IPS-NIHi11 (cell line): ENCODE measurements at places on chromosomes 13 and 19.

DNA sequence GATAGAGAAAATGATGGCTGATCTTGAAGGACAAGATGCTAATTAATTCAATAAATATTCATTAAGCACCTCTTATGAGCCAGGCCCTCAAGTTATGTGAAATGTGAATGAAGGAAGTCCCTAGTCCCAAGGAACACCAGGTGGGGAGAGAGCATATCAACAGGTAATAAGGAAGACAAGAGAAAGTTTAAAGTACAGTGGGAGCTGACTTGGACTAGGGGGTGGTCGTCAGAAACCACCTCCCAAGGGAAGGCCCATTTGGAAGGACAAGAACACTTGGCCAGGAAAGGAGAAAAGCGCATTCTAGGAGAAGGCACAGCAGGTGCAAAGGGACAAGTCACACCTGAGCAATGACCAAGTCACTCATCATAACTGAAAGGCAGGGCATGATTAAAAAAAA is 72.7 kb downstream of the DOCK9 start:
- DNase-seq = no peak

DNA sequence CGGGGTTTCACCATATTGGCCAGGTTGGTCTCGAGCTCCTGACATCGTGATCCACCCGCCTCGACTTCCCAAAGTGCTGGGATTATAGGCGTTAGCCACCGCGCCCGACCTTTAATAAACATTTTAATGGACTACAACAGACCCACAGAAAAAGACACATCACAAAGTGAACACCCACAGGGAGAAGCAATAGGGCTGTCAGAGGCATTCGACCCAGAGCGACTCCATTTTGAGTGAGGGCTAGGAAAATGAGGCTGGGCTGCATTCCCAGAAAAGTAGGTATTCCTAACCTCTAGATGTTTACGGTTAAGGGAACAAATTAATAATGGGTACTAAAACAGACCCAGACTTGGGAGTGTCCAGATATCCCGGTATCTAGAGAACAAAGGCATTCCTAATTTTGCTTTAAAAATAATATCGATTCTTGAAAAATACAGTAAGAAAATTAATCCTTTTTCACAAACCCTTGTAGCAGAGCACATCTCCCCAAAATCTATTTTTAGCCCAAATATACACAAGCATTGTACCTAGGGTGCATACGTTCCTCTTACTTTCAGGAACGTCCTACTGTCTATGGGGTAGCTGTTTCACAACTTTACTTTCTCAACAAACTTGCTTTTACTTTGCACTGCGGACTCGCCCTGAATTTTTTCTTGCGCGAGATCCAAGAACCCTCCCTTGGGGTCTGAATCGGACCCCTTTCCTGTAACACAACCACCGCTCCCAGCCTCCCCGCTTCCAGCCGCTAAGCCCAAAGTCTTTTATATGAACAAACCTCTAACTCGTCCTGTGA is 811 bp upstream of the ZNF8 start:
- DNase-seq = no peak

- DNase-seq = peak; percentile 56
Observed at GRCh38 chr19:8445488-8446001, 770 bp downstream of the HNRNPM start.

DNA sequence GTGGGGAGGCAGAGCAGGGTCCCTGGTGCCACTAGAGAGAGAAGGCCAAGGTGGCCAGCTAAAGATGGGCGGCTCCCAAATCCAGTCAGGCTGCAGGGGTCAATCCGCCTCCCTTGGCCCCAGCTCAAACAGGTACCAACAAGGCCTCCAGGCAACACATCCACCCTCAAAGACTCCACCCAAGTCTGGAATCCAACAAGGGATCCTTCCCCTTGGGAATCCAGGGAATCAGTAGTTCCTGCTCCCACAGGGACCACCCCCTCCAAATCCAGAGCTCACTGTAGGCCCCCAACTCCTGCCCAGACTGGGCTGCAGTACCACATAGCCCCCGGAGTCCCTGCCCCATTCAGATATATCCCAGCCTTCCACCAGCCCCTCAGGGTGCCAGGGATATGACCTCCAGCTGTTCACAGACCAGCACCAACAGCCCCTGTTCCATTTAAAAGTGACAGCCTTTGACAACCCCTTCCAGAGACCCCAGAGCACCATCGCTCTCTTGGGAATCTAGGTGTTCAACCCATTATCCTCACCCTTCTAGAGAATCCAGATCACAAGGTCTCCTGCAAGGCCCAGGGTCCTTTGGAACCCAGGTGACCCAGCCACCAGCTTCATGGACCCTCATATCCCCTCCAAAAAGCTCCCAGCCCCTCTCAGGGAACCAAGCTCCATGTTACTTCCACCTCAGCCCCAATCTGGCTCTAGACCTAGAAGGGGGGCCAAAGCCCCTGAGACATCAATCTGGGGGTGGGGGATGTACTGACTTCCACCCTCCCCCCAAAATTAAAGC is 3.2 kb downstream of the ERF start:
- DNase-seq = no peak

DNA sequence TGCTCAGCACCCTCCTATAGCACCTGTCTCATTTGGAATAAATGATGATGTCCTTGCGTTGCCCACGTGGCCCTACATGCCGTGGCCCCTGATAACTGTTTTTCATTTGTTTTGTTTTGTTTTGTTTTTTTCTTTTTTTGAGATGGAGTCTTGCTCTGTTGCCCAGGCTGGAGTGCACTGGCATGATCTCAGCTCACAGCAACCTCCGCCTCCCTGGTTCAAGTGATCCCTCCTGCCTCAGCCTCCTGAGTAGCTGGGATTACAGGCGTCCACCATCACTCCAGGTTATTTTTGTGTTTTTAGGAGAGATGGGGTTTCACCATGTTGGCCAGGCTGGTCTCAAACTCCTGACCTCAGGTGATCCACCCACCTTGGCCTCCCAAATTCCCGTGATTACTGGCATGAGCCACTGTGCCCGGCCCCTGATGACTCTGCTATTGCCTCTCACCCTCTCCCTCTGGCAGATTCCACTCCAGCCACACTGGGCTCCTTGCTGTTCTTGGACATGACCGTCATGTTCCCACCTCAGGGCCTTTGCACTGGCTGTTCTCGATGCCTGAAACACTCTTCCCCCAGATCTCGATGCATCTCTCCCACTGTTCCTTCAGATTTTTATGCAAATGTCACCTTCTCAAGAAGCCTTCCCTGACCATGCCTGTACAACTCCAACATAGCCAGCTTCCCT is 7.4 kb downstream of the C5AR2 start:
- no peak for DNase-seq

- no peak for DNase-seq
Observed at GRCh38 chr19:32691291-32691951, at the start of gene NUDT19. Gene NUDT19 (plus strand): TSS chr19:32691821. CDS start chr19:32691961, 140 bp downstream.

- peak; percentile 98 for DNase-seq
Observed at GRCh38 chr13:100588331-100589177, at the start of gene GGACT. Gene GGACT (minus strand): TSS chr13:100588789. CDS start chr13:100532591, 56,198 bp downstream.
